ENCODE measurements at places on chromosomes 5 and 9. TPM values are rescaled to one million over a fixed set of nuclear protein-coding genes. Genes with fewer than 3 reads are reported as not detected.

DNA sequence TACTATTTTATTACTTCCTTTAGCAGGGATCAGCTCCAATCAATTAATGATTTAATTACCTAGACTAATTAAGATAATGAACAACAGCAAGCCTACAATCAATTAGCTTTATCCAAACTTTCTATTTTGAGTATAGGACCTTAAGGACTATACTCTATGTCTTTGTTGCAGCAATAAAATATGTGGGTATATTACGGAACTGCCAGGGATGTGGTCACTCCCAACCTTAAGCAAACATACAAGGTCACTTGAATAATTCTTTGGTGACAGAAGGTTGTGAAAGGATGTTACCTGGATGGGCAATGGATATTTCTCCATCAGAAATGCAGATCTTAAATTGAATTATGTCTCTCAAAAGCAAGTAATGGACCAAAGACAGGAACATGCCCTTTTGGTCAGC lies 907.4 kb upstream of the DMAC1 start:
- no peak for DNase-seq

Gene ERBIN
- 34.1 TPM for total RNA-seq

DNA sequence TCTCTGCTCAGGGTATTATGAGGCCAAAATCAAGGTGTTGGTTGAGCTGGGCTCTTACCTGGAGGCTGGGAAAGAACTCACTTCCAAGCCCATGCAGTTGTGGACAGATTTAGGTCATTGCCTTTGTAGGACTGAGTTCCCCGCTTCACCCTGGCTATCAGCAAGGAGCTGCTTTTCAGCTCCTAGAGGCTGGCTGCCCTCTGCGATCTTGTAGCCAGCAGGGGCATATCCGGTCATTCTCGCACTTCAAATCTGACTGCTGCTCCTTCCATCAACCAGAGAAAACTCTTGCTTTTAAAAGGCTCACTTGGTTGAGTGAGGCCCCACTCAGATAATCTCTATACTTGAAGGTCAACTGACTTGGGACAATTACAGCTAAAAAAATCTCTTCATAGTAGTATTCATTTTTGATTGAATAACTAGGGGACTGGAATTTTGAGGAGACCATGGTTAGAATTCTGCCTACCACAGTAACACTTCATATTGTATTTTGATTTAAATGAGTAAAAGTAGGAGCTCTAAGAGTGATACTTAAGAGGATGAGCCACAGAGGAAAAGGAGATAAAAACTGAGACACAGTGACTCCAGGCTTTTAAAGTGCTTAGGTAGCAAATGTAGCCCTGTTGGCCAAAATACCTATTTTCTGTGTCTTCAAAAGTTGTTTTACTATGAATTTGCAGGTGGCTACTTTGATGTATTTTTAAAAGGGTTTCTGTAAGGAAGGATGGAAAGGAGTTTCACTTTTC lies 137.4 kb downstream of the CD180 start:
- peak; percentile 44 for DNase-seq

DNA sequence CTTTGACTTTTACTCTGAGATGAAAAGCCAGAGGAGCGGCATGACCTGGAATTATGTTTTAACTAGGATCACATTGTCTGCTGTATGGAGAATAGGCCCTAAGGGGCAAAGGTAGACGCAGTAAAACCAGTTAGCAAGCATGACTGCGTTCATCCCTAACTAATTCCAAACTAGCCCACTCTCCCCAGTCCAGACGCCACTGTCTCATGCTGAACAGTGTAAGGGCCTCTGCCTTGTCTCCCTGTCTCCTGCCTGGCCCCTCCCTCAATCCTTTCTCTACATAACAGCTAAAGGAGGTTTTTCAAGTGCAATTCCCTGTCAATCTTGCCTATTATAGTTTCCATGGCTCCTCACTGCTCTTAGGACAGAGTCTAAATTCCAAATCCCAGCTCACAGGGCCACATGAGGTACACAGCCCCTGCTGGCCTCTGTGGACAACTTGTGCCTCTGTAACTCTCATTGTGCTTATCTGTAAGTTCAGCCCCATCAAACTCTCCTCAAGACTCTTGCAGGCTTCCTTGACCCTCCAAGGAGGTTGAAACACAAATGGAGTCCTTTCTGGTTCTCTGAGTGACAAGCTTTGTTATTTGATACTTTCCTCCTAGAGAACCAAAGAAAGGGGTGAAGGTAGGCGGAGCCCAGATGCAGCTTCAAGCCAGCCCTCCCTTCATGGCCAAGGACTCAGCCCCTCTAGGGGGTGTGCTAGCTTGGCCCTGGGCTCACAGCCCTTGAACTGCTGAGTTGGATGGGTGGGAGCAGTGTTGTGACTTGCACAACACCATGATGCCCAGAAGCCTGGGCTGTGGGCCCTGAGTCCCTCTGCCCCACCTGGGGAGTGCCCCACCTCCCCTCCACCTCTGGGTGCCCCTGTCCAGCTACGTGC lies 16.0 kb upstream of the SLC22A4 start:
- no peak for DNase-seq

Gene ZNF367
- total RNA-seq, result 4.3 TPM

Gene FOXI1
- total RNA-seq, result not detected

Gene ECSCR
- total RNA-seq, result 18.0 TPM

Gene ACTBL2
- not detected for total RNA-seq

DNA sequence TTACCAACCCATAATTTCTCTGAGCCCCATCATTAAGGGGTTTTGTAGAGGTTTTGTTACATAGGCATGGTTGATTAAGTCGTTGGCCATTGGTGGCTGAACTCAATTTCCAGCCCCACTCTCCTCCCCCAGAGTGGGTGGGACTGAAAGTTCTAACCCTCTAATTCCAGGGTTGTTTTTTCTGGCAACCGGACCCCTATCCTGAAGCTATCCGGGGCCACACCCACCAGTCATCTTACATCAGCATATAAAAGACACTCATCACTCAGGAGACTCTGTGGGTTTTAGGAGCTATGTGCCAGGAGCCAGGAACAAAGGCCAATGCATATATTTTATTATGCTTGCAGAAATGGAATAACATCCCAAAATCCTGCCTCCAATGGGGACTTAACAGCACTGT lies 186.0 kb downstream of the NXNL2 start:
- no peak for DNase-seq

Gene GGTA1
- 31.3 TPM for total RNA-seq

- DNase-seq, result no peak
Observed at GRCh38 chr9:87606841-87607521, 109.3 kb downstream of the DAPK1 start.

DNA sequence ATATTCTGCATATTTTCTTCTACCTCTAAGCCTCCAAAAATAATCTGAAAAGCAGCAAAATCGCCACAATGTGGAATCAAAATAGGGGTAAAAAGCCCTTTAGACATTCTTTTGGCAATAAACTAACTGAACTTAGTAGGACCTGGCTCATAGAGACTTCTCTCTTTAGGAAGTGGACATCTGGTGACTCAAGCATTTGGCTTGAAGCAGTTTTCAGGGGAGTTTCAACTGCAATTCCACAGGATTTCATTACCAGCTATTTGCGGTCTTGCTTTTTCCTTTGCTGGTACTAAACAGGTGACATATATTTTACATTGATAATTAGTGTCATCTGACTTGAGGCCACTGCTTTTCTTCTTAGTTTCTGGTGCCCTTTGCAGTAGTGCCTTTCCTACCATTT lies 173.2 kb upstream of the FBN2 start:
- no peak for DNase-seq

- no peak for DNase-seq
Observed at GRCh38 chr5:114312658-114313057, 49.2 kb upstream of the KCNN2 start.

Gene PCAT7
- total RNA-seq, result 0.08 TPM

GRCh38 chr5:158309088-158309807 lies 450.3 kb upstream of the CLINT1 start:
- DNase-seq, result no peak

DNA sequence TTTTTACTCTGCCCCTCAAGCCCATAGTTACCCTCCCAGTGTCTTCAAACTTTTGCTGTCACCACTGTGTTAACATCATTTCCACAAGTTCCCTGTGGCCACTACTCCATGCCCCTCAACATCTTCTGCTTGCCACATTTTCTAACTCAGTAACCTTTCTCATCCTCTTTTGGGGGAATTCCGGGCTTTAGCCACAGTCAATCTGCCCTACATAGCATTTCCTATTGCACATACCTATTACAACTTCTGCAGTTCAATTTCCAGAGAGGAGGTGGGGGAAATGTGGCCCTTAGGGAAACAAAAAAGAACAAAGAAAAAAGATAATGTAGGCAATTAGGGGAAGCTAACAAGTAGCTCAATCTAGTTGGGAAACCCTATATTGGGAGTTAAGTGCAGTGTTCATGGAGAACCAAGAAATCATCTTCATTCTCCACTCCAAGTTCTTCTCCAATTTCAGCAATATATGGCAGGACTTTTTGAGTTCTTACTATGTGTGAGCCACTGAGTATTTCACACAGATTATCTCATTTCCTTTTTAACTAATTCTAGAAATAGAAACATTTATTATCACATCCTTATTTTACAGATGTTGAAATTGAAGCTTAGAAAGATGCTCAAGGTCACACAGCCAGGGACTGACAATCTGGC lies 40.2 kb upstream of the LPAR1 start:
- no peak for DNase-seq

- peak; percentile 66 for DNase-seq
Observed at GRCh38 chr5:157574456-157575380, 857 bp downstream of the ADAM19 start.

Gene S1PR3
- 28.2 TPM for total RNA-seq

DNA sequence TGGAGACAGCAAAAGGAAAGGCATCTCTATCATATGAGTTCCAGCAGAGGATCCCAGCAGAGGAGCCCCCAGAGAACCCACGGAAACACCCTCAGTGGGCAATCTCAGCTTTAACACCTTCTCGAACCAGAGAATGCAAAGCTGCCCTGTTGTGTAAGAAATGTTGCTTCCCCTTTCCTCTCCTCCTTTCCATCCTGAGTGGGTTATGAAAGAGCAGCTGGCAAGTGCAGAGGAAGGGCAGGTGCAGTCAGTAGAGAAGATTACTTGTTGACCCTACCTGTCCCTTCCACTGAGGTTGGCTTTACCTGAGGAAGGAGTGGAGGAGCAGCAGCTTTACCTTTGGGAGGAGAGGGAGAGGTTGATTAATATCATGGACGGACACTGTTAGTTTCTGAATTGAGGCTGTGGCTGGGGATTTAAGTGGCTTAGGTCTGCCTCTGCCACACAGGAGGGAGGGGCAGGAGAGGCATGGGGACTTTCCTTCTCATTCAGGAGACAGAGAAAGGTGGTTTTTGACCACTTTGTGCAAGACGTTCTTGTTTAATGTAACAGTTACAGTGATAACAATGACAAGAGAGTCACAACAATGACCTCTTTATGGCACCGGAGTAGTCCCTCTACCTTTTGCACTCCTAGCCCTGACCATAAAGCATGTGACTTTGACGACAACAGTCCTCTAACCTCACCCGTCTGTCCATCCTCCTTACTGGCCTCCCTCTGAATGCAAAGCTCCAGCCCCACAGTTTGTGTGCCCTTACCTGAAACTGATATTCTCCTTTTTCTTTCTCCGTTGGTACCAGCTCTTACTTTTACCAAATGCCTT lies 254.8 kb downstream of the NSG2 start:
- no peak for DNase-seq

GRCh38 chr5:90117005-90117404 lies 292.6 kb downstream of the CETN3 start:
- DNase-seq, result no peak

DNA sequence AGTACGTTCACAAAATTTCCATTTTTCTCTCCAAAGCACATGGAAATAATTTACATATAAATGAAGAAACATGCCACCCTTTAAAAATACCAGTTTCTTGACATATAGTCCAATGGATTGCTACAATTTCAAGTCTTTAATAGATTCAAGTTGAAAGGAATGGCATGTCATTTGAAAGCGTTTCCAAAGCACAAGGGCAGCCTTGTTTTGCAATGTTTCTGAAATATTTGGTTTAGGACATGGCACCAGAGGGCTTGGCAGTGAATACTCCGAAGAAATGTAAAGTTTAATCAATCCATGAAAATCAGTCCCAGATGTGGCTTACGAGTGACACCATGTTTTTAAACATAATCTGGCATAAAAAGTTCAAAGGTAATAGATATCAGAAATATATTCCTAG lies 333.7 kb downstream of the PDE4D start:
- no peak for DNase-seq

- DNase-seq, result no peak
Observed at GRCh38 chr5:181168595-181169118, 21.3 kb downstream of the OR2V2 start.

Gene LHX3
- not detected for total RNA-seq

DNA sequence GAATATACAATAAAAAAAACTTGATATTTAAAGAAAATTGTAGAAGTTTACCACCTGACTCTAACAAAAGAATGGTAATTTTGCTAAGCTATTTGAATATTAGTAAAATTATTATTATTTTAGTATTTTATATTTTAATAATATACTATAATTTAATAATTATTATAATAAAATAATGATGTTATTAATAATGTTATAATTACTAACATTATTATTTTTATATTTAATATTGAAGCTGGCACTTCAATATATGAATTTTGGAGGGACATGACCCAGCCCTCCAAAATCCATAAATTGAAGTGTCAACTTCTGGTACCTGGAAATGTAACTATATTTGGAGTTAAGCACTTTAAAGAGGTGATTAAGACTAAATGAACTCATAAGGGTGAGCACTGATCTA lies 486.1 kb upstream of the CDH9 start:
- no peak for DNase-seq

Gene SOX30
- 0.13 TPM for total RNA-seq

DNA sequence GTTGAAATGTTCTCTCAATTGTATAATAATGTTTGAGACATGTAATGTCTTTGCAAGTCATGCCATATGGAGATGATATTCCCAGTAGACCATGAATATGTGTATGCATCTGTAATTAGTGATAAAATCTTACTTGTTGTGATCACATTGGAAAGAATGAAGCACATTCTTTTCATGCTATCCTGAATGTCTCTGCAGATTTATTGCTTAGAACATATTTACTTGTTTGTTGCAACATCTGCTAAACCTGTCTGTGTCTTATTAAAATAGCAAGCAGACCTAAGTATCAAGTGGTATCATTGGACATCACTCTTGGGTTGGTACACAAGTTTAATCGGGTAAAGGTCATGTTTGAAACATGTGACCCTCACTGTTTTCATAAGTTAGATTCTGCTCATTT lies 265.5 kb upstream of the CD180 start:
- DNase-seq, result no peak

- peak; percentile 52 for DNase-seq
Observed at GRCh38 chr9:131747352-131747751, 7.5 kb upstream of the RAPGEF1 start.

DNA sequence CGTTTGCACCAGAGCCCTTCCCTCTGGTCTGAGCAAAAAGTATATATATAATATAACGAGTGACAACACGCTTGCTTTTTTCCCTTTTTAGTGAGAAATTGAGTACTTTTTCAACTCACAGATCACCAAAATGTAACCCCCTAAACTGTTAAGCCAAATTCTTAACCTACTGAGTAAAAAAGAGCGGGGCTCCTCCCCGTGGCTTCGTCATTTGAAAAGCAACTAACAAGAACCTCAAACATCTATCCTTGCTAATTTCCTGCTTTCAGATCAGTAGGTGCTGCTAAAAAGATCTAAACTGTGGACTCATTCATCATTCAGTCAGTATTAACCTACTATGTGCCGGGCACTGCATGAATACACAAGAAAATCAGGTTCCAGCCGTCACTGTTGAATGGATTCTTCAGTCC lies 1.0 kb upstream of the PTBP3 start:
- DNase-seq, result peak; percentile 51

GRCh38 chr5:134018154-134018985 lies 13.6 kb upstream of the VDAC1 start:
- DNase-seq, result peak; percentile 23

- no peak for DNase-seq
Observed at GRCh38 chr5:24188216-24188925, 456.4 kb downstream of the CDH10 start.

Measured in Right ventricle myocardium superior (tissue), 1 donor.